M059J (cell line): ENCODE measurements at places on chromosomes 7 and 10. TPM values are rescaled to one million over a fixed set of nuclear protein-coding genes. Genes with fewer than 3 reads are reported as not detected.

PGAM2 gene
- total RNA-seq, result 1.2 TPM in 2 replicates

PRLHR gene
- not detected in 2 replicates for total RNA-seq

ITGB1 gene
- 855 and 1,449 TPM in 2 replicates for total RNA-seq

NME8 gene
- total RNA-seq, result not detected in 2 replicates

CFAP69 gene
- total RNA-seq, result 1.6 and 3.2 TPM in 2 replicates

GRCh38 chr10:62594093-62594520 lies 210.4 kb upstream of the ADO start:
- peak; percentile 58 for DNase-seq

DNA sequence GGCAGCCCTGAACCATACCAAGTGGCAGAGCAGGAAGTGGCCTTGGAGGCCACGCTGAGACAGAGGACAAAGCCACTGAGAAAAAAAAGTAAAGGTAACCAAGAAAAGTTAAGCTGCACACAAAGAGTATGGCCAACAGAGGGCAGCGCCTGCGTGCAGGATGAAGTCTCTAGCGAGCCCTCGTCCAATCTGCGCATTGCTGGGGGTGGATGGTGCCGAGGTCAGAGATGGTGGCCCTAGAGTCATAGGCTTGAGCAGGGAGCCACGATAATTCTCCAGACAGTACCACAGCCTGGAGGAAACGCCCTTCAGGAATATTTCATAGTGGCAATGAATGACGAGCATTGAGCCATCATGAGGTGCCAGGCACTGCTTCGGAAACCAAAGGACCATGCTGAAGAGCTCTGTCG lies 9.7 kb downstream of the ATP6V0E2 start:
- peak; percentile 46 for DNase-seq

DNA sequence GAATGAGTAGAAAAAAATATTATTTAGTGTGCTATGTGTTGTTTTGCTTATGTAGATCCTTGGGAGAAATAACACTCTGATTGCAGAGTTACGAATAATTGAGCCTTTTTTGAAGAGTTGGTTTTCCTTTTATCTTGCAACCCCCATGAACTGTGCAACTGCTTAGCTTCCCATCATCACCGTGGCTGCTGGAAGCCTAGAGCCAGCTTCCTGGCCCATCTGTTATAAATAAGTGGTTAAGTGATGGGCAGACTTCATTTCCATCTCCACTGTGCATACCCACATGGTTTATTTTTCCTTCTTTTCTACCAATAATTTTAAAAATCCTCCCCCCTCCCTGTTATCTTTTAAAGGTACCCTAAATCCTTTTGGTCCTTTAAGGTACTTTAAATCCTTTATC lies 554.9 kb upstream of the GALNT17 start:
- DNase-seq, result no peak

DNA sequence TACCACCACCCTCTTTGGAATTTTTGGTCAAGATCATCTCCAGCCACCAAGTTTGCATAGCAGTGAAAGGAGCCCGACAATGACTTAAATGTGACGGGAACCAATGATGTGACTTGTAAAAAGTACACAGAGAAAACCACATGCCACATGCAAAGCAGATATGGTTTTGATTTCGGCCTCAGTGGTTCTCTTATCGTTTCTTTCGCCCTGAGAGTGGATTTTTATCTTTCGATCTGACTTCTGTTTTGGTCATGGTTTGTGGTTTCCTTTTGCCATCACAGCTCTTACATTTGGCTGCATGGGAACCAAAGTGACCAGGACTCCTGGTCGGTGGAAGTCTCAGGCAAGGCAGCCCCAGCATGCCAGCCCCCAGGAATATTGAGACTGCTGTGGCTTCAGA lies 31.5 kb downstream of the TCF7L2 start:
- DNase-seq, result peak; percentile 94

DNA sequence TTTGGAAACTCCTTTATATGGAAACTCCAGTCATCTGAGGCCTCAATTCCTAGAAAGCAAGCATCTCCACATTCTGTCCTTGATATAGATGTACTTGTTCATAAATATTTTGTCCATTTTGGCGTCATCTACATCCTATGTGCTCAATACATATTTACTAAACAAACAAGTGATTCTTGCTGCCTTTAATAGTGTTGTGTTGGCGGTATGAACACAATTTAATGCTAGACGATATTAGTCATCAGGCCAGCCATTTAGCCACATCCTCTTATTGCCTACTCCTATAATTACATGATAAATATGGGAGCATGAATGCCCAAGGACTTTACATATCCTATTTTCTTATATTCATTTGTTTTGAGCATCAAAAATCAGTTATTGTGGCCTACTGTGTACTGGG lies 18.5 kb upstream of the IFRD1 start:
- DNase-seq, result no peak
